Brain pericyte (primary cell): ENCODE measurements at places on chromosomes 5 and 9.

- no peak for DNase-seq
Measured at GRCh38 chr9:82091610-82092009, 103.0 kb downstream of the SPATA31D1 start.

GRCh38 chr9:114822708-114823107, 16.9 kb upstream of the TNFSF15 start:
- no peak for DNase-seq

GRCh38 chr5:33232731-33233505, 207.8 kb upstream of the TARS1 start:
- no peak for DNase-seq

GRCh38 chr5:78005021-78005785, 229.1 kb upstream of the TBCA start:
- DNase-seq = no peak

- DNase-seq = no peak
Measured at GRCh38 chr5:89055015-89055694, 172.2 kb upstream of the MEF2C start.

DNA sequence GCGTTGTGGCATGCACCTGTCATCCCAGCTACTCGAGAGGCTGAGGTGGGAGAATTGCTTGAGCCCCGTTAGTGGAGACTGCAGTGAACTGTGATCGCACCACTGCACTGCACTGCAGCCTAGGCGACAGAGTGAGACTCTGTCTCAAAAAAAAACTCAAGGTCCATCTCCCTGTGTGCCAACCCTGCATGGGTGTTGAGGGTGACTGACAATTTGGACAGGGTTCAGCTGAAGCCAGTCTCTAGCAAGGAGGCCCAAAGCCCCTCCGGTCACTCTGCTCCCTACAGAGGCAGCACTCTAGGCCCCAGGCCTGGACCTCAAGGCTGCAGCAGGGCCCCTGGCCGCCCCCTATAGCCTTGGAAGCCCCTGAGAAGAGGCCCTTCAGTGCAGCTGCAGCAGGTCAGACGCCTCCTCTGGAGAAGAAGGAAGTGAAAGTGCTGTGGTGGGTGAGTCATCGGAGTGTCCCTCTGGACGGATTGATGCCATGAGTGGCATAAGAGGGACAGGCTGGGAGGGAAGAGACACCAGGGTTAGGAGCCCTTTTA, 39.2 kb upstream of the NEK6 start:
- DNase-seq = no peak

DNA sequence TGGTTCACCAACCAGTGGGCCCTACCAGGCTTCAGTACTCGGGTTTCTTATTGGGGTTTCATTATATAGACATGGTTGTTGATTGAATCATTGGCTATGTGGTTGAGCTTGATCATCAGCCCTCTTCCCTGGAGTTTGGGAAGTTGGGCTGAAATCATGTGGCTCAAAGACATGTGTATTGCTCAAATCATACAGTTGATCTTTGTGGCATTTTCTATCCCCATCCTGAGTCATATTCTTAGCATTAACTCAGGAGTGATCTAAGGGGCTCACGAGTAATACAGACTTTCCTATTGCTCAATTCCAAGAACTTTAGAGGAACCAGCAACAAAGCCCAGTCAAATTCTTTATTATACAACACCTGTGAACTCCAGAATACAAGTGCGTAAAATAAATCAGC, 66.2 kb downstream of the SMC5 start:
- no peak for DNase-seq

DNA sequence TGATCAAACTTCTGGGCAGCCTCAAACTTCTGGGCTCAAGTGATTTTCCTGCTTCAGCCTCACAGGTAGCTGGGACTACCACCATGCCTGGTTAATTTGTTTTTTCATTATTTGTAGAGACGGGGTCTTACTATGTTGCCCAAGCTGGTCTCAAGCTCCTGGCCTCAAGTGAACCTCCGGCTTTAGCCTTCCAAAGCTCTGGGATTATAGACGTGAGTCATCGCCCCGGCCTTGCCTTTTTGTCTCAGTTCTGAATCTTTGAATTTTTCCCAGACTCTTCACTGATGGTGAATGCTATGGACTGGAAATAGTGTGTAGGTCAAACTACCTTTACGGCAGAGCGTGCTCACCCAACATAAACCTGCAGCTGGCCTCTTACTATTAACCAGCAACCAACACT, 32.3 kb upstream of the EGFLAM start:
- no peak for DNase-seq

- no peak for DNase-seq
Measured at GRCh38 chr5:145948921-145949320, 12.5 kb downstream of the SH3RF2 start.

- no peak for DNase-seq
Measured at GRCh38 chr9:34519321-34520020, 3.3 kb downstream of the ENHO start.

DNA sequence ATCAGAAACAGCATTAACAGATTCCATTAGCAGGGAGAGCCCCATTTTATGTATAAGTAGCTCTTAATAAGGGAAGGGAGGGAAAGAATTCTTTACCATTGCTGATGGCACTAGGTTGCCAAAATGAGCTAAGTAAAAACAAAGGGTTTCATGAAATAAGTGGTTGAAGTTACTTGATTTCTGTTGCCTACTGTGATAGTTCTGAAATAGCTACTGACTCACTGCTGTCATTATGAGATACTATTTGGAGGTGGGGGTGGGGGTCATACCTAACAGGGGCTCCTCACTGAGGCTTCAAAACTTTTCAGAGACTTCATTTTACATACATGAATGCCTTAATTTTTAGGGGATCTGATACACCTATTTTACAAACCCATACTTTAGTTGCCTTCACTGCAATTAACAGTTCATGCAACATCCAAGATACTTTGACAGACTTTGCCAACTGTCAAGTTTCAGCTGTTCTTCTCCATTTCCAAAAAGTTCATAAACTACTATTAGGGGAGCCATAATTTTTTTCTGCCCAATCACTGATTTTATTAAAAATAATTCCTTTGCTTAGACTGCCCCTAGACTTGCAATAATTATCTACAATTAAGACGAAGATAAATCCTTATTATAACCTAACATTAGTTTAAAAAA, 4.6 kb downstream of the HOMER1 start:
- no peak for DNase-seq

DNA sequence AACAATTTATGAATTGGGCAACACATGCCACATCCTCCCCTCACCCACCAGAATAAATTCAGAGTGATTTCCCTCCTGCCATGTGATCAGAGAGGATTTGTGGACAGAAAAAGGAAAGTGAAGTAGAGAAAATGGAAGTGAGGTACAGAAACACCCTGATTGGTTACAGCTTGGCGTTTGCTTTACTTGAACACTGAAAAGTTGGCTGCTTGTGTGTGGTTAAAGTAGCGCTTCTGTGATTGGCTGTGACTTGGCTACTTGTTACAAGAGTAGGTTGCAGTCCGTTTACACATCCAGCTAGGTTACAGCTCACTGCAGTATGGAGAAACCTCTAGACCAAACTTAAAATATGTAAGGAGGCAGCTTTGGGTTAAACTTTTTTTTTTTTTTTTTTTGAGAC, 205.2 kb upstream of the ZNF608 start:
- DNase-seq = no peak

GRCh38 chr5:9653811-9654210, 23.7 kb upstream of the TAS2R1 start:
- peak; percentile 26 for DNase-seq

DNA sequence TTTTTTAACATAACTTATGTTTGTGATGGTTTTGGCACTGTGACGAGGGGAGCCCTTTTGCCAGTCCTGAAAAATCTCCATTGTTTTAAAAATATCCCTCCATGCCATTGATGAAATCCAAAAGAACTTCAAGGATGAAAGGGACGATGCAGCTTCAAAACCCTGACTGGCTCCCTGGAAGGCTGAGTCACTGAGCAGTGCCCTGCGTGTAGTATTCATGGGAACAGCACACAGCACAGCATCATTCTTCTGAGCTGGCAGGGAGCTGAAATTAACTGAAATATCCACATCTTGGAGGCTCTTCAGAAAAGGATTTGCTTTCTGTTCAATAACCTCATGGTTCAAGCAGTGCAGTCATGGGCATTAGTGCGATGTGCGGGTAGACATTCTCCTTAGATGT, 29.7 kb downstream of the PDE4D start:
- DNase-seq = no peak
